Spinal cord (tissue), 10 donors: ENCODE measurements at places on chromosomes 1 and 21. TPM values are rescaled to one million over a fixed set of nuclear protein-coding genes. Genes with fewer than 3 reads are reported as not detected.

RALGPS2 gene
- polyA plus RNA-seq, result 31.1 TPM

SLC1A7 gene
- 0.11 TPM for polyA plus RNA-seq

AADACL3 gene
- not detected for polyA plus RNA-seq

SMCP gene
- not detected for polyA plus RNA-seq

RNU1-2 gene
- 1.2 TPM for polyA plus RNA-seq

TARBP1 gene
- polyA plus RNA-seq, result 75.9 TPM

AUNIP gene
- 3.9 TPM for polyA plus RNA-seq

AKNAD1 gene
- 0.54 TPM for polyA plus RNA-seq

TCHHL1 gene
- polyA plus RNA-seq, result not detected

MTARC2 gene
- 25.9 TPM for polyA plus RNA-seq

CFHR3 gene
- not detected for polyA plus RNA-seq

NMNAT2 gene
- polyA plus RNA-seq, result 65.9 TPM

RBM11 gene
- polyA plus RNA-seq, result 10.1 TPM

FRRS1 gene
- polyA plus RNA-seq, result 1.9 TPM

LIN28A gene
- not detected for polyA plus RNA-seq

CA14 gene
- polyA plus RNA-seq, result 55.1 TPM

SEMA6C gene
- 34.6 TPM for polyA plus RNA-seq

MROH7 gene
- 9.3 TPM for polyA plus RNA-seq

CFAP126 gene
- 39.3 TPM for polyA plus RNA-seq

IFNLR1 gene
- polyA plus RNA-seq, result 0.74 TPM

OR2L13 gene
- polyA plus RNA-seq, result 5.8 TPM

PFDN2 gene
- 147 TPM for polyA plus RNA-seq

C1orf87 gene
- 3.2 TPM for polyA plus RNA-seq

FAM110D gene
- polyA plus RNA-seq, result 1.3 TPM

SNAP47 gene
- 56.7 TPM for polyA plus RNA-seq

ADAMTS1 gene
- 10.8 TPM for polyA plus RNA-seq

LAD1 gene
- polyA plus RNA-seq, result 0.50 TPM

COL16A1 gene
- 105 TPM for polyA plus RNA-seq

CHD5 gene
- polyA plus RNA-seq, result 46.9 TPM

CCDC17 gene
- polyA plus RNA-seq, result 1.1 TPM

NBPF15 gene
- polyA plus RNA-seq, result 74.9 TPM

KIAA0040 gene
- polyA plus RNA-seq, result 1.7 TPM

MR1 gene
- 2.7 TPM for polyA plus RNA-seq

ADAMTSL4 gene
- 19.1 TPM for polyA plus RNA-seq

PLEKHA6 gene
- polyA plus RNA-seq, result 33.2 TPM

LORICRIN gene
- 0.62 TPM for polyA plus RNA-seq

SYTL1 gene
- 0.67 TPM for polyA plus RNA-seq

C4BPB gene
- 0.13 TPM for polyA plus RNA-seq

F3 gene
- polyA plus RNA-seq, result 104 TPM

TMEM269 gene
- polyA plus RNA-seq, result 1.6 TPM

S100A7 gene
- polyA plus RNA-seq, result not detected

TSTD1 gene
- polyA plus RNA-seq, result 33.5 TPM

GJB4 gene
- polyA plus RNA-seq, result not detected

EPS8L3 gene
- polyA plus RNA-seq, result not detected

OR10X1 gene
- polyA plus RNA-seq, result not detected

LHX8 gene
- polyA plus RNA-seq, result not detected

TFAP2E gene
- 8.1 TPM for polyA plus RNA-seq

HSD3B2 gene
- polyA plus RNA-seq, result not detected

A3GALT2 gene
- polyA plus RNA-seq, result 0.33 TPM

AK4 gene
- 19.2 TPM for polyA plus RNA-seq

PGBD2 gene
- 7.2 TPM for polyA plus RNA-seq

FMO5 gene
- 4.7 TPM for polyA plus RNA-seq

OR2M3 gene
- 0.05 TPM for polyA plus RNA-seq

PTGFRN gene
- polyA plus RNA-seq, result 47.1 TPM
